Fibroblast of gingiva (primary cell): ENCODE measurements at places on chromosomes 5 and 9.
A peak's percentile ranks its signal among the peaks of the same experiment; 100 is the strongest.

- DNase-seq = no peak
Observed at GRCh38 chr5:170565072-170565471, 61.3 kb downstream of the KCNIP1 start.

DNA sequence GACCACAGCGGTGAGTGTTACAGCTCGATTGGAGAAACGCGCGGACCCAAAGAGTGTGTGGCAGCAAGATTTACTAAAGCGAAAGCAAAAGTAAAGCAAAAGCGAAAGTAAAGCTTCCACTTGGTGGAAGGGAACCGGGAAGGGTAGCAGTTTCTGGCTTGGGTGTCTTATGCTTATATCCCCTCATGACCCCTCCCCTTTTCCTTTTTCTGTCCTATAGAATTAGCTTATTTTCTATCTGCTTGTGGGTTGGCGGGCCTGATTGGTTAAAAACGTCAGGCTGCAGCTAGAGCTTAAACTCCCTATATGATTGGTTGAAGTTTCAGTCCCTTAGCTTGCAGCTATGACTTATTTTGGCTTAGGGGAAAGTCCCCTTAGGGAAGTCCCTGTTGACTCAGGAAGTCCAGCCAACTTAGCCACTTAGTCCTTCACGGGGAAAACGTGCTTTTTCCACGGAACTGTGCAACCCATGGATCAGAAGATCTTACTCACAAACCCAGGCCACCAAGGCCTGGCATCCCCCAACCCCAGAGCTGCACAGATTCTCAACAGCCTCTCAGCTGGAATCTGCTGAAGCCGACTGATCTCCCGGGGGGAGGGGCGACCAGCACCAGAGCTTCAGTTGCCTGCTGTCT lies 114.2 kb upstream of the ADAMTS16 start:
- no peak for DNase-seq

- DNase-seq = no peak
Observed at GRCh38 chr5:62168506-62169281, 137.3 kb upstream of the KIF2A start.

- DNase-seq = no peak
Observed at GRCh38 chr9:105911104-105911911, 217.0 kb downstream of the TMEM38B start.

DNA sequence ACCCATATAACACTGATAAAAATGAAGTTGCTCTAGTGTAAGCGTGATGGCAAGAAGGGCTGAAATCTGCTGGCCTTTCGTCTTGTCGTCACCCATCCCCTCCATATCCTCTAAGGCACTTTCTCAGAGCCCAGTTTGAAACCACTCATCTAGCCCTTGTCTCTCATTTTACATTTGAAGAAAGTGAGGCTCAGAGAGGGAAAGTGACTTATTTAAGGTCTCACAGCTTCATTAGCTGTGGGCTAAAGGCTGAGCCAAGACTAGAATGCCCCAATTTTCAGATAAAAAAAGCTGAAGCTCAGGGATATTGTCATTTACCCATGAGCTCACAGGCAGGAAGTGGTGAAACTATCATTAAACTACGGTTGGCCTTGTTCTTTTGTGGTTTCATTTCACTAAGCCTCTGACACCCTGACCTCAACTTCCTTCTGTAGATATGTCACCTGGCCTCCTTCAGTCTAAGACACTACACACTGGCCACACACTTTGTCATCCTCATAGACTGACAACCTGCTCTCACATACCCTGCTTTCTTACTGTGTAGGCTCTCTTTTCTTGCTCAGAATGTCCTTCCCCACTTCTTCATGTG lies 176.7 kb upstream of the DMAC1 start:
- DNase-seq = no peak

DNA sequence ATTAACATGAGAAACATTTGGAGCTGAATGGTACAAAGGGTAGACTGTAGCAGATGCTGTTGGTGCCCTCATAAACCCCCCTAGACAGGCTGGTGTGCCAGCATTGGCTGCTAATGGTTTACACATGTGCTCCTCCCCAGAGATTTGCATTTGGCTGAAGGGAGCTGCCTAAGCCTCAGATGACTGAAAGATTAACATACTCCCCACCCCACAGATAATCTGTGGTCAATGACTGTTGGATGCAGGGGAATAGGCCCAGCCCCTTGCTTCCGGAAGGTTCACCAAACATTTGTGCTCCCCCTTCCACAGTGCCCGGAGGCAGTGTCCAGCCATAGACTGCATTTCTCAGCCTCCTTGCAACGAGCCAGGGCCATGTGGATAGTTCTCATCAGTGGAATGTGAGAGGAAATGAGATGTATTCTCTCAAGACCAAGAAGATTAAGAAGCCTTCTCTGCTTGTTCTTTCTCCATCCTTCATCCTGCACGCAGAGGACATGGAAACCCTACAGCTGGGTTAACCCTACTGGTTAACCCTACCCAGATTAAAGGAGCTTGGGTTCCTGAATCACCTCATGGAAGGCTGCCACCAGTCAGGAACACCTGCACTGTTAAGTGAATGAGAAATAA lies 79.6 kb downstream of the PHAX start:
- DNase-seq = peak; percentile 88

- DNase-seq = peak; percentile 49
Observed at GRCh38 chr5:125549322-125549911, 803.0 kb upstream of the ZNF608 start.

DNA sequence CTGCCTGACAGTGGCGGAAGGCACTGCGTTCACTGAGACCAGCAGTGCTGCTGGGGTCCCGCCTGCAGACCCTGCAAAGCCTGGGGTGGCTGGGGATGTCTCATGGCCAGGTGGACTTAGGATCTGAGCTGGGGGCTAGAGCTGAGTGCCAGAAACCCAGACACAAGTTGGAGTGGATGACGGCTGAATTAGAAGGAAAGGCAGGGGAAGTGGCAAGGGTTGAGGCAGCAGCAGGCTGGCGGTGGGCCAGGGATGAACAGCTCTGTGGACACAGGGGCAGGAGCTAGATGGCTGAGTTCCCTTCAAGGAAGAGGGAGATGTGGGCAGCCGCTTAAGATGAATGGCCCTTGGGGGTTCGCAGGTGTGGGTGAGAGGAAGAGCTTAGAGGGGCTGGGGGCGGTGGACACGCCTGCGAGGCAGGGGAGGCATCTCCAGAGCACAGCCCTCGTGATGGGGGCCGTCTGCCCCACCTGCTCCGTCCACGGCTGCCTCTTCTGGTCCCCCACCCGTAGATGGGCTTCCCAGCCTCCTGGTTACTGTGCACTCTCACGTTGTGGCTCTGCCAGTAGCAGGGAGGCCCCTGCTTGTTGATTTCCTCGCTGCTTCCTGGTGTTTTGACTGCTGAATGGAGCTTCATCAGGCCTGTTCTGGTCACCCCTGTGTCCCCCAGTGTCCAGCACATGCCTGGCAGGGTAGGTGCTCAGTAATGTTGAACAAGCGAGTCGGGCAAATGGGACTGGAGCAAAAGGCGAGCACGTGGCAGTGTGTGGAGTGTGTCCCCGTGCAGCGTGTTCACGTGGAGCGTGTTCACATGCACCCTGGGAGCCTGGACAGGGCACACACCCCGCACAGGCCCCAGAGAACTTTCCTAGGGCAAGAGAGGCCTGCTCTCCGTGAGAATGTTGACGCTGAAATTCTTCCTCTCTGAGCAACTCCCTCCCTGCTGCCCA lies 168.2 kb downstream of the CACNA1B start:
- DNase-seq = no peak

GRCh38 chr9:121269642-121270254 lies 1.8 kb downstream of the GSN start:
- DNase-seq = no peak

DNA sequence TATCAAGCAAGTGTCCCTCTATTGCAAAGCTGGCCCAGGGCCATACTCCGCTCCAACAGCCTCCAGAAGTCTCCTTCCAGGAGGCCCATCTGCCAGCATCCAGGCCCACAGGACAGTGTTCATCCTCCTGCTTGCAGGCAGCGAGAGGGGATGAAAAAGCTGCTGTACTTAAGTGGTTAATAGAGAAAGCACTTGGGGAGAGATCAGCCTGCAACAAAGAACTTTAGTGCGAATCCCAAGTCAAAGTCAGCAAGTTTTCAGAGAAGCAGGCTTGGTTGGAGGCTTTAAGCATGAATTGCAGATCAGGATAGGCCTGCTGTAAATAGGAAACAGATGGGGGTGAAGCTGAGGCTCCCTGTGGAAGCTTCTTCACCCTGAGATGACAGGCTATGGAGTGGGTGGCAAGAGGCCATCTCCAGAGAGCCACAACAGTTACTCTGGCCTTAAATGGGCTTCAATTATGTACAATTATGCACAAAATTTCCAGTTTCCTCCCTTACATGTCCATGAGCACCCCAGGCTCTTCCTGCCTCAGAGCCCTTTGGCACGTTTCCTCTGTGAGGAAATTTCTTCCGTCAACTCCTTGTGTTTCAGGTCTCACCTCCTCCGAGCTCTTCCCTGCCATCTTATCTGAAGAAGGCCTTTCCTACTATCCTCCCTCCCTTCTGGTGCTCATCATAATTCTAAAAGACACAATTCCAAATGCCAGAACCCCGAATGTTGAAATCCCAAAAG lies 98.0 kb upstream of the NR3C1 start:
- DNase-seq = peak; percentile 65

DNA sequence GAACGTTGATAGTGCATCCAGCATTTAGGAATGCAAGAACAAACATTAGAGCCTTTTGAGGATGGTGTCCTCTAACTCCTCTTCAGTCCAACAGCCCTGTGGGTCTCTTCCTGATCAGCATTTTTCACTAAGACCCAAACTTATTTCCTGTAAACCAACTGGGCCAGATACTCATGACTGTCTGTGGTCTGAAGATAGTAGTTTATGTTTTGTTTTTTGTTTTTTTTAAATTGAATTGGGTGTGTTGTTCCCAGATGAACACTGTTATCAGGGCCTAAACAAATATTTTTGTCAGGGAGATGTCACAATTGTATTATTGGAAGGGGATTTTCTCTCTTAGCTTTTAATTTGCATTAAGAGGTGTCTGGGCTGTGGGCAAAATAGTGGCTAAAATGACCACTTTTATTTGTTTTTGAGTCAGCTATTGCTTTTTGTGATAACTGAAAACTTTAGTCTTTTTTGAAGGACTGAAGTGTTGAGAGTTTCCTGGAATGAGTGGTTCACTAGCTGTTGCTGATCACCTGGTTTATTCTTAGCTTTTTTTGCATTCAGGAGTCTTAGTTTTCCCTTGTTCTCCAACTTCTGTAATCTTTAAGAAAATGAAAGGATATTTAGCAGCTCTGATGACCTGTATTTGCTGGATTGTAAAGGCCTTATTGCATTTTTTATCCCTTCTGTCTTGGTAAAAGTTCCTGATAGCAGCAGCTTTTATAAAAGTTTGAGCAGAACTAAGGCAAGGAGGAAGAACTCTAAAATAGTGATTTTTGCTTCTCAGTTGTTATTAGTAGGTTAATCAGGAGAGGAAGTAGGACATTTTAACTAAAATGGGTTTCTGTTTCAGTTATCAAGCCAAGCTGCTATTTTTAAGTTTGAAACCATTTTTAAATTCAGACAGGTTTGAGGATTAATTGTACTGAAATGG lies 5.5 kb downstream of the MAN2A1 start:
- no peak for DNase-seq

GRCh38 chr5:177594071-177594470 lies 2.1 kb downstream of the TMED9 start:
- no peak for DNase-seq

GRCh38 chr5:113380807-113381326 lies 53.9 kb downstream of the TSSK1B start:
- DNase-seq = no peak

- no peak for DNase-seq
Observed at GRCh38 chr5:63570752-63571151, 391.5 kb downstream of the HTR1A start.

- peak; percentile 42 for DNase-seq
Observed at GRCh38 chr9:72454871-72455491, 66.4 kb upstream of the TMC1 start.

DNA sequence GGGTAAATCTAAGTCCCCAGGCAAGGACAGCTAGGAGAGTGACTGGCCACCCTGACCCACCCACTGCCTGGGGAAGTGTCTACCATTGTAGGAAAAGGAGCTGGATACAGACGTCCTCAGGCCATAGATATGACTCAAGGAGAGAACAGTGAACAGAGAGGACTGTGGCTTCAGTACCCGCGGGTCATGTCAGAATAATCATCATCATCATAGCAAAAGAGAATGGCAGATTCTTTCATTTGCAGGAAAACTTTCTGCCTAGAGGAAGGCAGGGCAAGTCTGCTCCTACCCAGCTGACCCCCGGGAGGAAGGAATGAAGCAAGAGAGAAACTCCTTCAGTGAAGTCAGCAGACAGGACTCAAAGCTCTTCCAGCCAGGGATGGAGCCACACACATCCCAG lies 52.2 kb upstream of the UBTD2 start:
- no peak for DNase-seq

DNA sequence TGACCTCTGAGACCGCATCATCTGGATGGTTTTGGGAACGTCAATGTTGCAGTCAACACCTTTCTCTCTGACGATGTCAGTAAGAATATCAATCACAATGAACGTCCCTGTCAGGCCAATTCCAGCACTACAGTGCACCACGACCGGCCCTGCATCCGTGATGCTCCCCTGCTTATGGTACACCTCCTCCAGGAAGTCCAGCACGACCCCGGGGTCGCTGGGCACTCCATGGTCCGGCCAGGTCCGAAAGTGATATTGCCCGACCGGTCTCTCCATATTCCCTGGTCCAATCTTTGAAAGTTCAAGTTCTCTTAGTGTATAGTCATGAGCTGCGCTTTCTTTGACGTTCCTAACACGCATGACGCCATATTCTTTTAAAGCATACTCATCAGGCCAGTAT lies 203.6 kb upstream of the PRDM9 start:
- DNase-seq = no peak

GRCh38 chr9:126502417-126503332 lies 111.1 kb upstream of the LMX1B start:
- no peak for DNase-seq

- DNase-seq = peak; percentile 46
Observed at GRCh38 chr5:61055434-61056006, 106.7 kb downstream of the SMIM15 start.

DNA sequence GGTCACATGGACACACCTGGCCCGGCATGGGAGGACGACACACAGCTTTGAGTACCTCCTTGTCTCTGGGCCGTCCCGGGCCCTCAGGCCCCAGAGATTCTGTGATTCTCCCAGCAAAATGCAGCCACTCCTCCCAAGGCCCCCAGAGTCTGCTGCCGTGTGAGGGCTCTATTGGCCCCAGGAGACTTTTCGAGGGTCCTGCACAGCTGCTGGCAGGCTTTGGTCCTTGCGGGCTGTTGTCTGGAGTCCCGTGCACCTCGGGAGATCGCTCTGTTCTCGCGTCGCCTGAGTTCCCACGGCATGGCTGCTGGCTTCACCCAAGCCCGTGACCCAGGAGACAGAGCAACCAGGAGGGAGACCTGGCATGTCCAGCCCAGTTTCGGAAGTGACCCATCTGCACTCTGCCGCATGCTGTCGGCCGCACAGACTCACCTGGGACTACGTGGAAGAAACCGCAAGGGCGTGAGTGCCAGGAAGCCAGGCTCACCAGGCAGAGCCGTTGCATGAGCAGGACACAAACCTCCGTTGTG lies 46.8 kb upstream of the NKD2 start:
- DNase-seq = no peak

DNA sequence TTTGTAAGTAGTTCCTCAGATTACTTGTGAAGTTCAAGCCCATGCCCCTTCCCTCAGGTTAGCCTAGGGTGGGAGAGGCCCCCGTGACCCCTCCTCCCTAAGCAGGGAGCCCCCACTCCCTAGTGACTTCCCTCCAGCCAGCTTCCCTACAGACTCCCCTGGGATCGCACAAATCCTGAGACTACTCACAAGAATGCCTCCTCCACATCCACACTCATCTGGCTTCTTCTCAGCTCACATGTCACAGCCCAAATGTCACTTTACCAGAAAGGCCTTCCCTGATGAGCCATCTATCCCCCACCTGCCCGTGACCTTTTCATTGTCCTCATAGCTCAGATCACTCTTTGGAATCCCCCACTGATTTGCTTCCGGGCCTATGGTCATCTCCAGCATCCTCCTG lies 96.7 kb upstream of the ARAP3 start:
- no peak for DNase-seq
